T-helper 2 cell treated with Interferon-gamma antibody and Interleukin-4, amounts not matched to agents 5 μg/mL and 100 μg/mL, for 36 hours (primary cell): ENCODE measurements at places on chromosomes 16 and 17.
A peak's percentile ranks its signal among the peaks of the same experiment; 100 is the strongest.

DNA sequence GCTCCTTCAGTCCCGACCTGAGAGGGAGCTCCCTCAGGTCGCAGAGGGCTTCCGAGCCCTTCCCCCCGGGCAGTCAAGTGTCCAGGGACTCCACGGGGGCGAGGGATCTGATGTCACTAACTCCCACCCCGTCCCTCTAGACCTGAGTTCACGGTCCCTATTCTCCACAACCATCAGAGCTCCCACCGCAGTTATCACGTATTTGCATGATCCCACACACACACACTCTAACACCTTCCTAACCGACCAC, 3.7 kb upstream of the PER1 start:
- peaks cover 55% of the 10 kb centered on the region for H3K4me1 ChIP-seq
- no peaks in the 10 kb centered on the region for H3K27me3 ChIP-seq
- no peak overlapping the region for H3K27ac ChIP-seq
- peaks cover 22% of the 10 kb centered on the region for H3K36me3 ChIP-seq
- H3K4me3 ChIP-seq, result no peak overlapping the region

DNA sequence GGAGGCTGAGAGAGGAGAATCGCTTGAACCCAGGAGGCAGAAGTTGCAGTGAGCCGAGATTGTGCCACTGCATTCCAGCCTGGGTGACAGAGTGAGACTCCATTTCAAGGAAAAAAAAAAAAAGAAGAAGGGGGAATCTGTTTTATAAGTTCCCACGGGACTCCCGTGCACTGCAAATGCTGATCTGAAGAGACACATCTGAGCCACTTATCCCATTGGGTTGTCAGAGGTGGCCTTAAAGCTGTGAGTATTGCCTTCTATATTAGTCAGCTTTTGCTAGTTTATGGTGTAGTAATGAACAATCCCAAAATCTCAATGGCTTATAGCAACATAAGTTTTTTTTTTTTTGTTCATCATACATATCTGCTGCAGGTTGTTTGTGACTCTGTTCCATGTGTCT, 82.8 kb downstream of the MRM1 start:
- H3K4me1 ChIP-seq, result no peaks in the 10 kb centered on the region
- H3K27me3 ChIP-seq, result no peaks in the 10 kb centered on the region
- no peak overlapping the region for H3K4me3 ChIP-seq
- no peaks in the 10 kb centered on the region for H3K36me3 ChIP-seq

DNA sequence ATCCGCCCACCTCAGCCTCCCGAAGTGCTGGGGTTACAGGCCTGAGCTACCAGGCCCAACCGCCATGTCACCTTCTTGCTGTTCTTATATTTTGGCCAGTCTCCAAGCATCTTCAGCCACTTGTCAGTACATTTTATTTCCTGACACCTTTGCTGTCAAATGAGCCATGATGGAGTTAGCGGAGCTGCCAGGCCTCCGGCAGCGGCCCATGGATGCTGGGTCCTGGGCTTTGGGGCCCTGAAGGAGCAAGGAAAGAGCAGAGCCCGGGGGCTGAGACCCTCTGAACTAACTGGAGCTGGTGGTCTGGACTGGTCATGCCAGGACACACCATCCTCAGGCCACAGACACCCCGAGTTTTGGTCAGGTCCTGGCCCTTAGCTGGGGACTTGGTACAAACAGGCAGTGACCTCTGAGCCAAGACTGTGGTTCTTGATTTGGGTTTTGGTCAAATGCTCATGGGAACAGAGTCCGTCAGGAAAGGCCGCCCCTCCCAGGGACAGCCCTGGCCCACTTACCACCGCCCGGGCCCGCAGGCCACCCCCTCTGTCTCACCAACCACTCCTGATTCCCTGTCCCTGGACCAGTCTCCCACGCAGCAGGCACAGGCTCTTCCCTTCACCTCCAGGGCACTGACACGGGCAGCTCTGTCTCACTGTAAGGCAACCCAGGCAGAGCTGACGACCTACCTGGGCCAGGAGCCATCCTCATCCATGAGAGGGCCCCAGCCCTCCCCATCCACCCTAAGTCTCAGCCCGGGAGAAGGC, 42.0 kb downstream of the TNFRSF13B start:
- H3K4me3 ChIP-seq, result no peak overlapping the region
- no peak overlapping the region for H3K27ac ChIP-seq
- no peaks in the 10 kb centered on the region for H3K27me3 ChIP-seq
- no peaks in the 10 kb centered on the region for H3K36me3 ChIP-seq

- peaks cover 20% of the 10 kb centered on the region for H3K27me3 ChIP-seq
- no peak overlapping the region for H3K4me3 ChIP-seq
- H3K27ac ChIP-seq, result no peak overlapping the region
- no peaks in the 10 kb centered on the region for H3K36me3 ChIP-seq
- no peak for DNase-seq
These were observed 148.8 kb downstream of the ENGASE start for GRCh38 chr17:79223471-79223870.

DNA sequence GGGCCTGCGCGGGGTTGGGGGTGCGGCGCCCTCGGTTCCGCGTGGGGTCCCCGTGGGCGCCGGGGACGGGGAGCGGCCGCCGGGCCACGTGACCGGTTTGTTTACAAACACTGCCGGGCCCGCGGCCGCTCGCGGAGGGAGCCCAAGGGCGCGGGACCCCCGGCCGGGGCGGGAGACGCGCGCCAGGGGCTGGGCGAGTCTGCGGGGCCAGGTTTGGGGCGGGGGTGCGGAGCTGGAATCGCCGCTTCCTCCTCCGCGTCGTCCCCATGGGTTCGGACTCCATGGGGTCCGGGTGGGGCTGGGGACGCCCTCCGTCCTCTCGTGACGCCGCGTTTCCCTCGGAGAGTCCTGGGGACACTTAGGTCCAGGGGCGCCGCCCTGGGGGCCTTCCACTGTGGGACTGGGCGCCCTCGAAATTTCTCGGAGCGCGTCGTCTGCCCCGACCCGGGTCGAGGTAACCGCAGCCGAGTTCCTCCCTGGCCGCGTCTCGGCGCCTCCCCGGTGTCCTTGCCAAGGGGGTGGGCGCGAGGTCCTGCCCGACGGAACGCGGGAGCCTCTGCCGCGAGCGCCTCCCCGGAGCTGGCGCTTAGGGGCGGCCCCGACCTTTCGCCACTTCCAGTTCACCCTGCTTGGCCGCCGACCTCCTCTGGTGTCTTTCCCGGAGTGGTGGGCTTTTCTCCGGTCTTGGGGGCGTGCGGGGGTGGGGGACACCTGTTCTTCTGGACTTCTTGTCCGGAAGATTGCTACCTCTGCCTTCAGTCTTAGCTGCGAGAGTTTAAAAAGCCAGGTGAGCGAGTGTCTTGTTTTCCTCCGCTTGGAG, 684 bp downstream of the YPEL2 start:
- peak overlapping the region; percentile 67 for H3K27ac ChIP-seq
- peaks cover 15% of the 10 kb centered on the region for H3K27me3 ChIP-seq
- H3K4me1 ChIP-seq, result peaks cover 49% of the 10 kb centered on the region
- peak; percentile 28 for DNase-seq
- no peaks in the 10 kb centered on the region for H3K36me3 ChIP-seq

DNA sequence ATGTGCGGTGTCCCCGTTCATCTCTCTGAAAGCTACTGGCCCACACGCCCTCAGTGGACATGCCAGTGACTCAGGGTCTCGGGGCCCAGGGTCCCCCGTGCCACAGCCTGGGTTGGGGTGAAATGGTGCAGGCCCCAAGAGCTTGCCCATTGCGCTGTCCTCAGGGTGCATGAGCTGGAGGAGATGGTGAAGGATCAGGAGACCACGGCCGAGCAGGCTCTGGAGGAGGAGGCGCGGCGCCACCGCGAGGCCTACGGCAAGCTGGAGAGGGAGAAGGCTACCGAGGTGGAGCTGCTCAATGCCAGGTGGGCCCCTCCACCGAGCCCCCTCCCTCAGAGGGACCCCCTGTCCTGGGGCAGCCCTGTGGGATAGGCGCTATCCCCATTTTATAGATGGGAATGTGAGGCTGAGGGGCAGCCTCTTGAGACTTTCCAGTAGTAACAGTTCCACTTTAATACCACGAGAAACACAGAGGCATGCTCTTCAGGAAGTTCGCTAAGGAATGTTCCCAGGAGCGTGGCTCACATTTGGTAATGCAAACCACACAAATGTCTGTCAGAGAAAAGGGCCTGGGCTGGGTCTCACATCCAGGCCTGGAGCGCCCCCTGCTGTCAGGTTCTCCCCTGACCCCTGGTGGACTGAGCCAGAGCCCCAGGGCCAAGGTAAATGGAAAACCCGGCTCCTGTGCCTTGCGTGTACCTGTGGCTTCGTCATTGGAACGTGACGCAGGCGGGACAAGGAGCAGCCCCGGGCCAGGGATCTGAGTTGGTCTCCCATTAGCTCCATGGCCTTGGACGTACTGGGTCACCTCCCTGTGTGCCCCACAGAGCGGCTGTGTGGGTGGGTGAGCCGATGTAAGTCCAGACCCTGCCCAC, 133.7 kb downstream of the RAB11FIP4 start:
- no peaks in the 10 kb centered on the region for H3K4me1 ChIP-seq
- DNase-seq, result peak; percentile 70

DNA sequence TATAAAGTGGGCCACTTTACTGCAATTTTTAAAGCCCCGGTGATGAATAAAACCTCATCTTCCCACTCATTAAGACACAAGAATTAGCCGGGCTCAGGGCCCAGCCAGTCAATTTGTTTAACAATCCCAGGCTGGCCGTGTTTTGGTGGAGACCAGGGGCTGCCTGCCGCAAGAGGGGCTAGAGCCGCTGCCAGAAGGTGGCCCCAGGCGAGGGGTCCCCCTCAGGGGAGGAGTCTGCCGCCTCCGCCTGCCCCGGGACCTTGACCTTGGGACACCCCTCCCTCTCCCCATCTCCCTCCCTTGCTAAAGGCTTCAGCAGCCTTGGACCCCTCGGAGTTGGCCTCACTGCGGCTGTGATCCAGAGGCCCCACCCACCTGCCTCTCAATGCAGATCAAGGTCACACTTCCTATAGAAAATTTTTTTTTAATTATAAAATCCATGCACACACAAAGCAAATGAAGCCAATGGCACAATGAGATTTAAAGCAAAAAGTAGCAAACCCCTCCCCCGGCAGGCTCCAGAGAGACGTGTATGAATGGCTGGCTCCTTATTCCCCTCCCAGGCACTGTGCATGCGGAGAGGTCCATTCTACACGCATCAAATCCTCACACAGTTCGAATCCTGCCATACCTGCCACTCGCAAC, 23.0 kb upstream of the SLC38A10 start:
- H3K27me3 ChIP-seq, result no peaks in the 10 kb centered on the region
- H3K27ac ChIP-seq, result no peak overlapping the region
- no peaks in the 10 kb centered on the region for H3K4me1 ChIP-seq
- no peak overlapping the region for H3K4me3 ChIP-seq

GRCh38 chr17:71849783-71850768, 270.7 kb upstream of the SOX9 start:
- H3K4me3 ChIP-seq, result no peak overlapping the region
- no peak overlapping the region for H3K27ac ChIP-seq
- no peaks in the 10 kb centered on the region for H3K36me3 ChIP-seq
- no peaks in the 10 kb centered on the region for H3K4me1 ChIP-seq

DNA sequence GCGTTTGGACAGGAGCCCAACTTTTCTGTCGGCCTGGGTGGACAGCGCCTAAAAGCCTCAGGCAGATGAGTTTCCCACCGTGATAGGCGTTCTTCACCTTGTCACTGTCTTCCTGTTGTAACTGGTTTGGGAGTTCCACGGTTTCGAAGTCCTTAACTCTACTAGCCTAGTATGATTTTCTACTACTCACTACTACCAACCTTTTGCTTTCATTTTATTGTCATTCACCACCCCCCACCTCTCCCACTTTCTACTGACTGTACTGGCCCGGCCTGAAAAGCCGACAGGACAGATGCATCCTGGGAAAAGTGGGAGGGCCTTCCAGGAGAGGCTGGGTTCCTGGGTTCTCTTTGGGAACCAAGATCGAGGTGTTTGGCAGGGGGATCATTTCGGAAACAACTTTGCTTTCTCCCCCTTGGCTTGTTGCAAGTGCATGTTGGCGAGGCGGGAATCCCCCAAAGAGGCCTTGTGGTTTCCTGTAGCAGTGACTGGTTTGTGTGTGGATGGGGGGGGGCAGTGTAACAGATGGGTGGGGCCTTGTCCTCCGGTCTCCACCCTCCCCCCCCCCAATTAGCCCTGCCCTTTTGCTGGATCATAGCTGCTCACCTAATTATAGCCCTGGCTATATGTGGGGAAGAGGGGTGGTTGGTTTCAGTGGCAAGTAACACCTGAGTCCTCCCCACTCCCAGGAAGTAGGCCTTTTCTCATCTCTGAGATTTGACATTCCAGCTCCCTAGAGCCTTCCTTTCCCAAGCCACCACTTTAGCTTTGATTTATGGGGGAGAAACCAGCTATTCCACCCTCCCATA, 1.4 kb downstream of the EIF5A start:
- DNase-seq, result peak; percentile 82
- peaks cover 3% of the 10 kb centered on the region for H3K27me3 ChIP-seq
- peak overlapping the region; percentile 88 for H3K4me3 ChIP-seq
- peaks cover 42% of the 10 kb centered on the region for H3K4me1 ChIP-seq
- peak overlapping the region; percentile 95 for H3K27ac ChIP-seq

GRCh38 chr17:66966704-66967418, 2.4 kb downstream of the CACNG4 start:
- no peaks in the 10 kb centered on the region for H3K36me3 ChIP-seq
- H3K4me3 ChIP-seq, result peak overlapping the region; percentile 54
- H3K4me1 ChIP-seq, result peaks cover 2% of the 10 kb centered on the region
- H3K27me3 ChIP-seq, result peaks cover 64% of the 10 kb centered on the region

GRCh38 chr17:27338536-27338985, 44.6 kb downstream of the WSB1 start:
- H3K27me3 ChIP-seq, result no peaks in the 10 kb centered on the region
- no peak overlapping the region for H3K27ac ChIP-seq
- DNase-seq, result no peak
- H3K4me3 ChIP-seq, result no peak overlapping the region
- H3K4me1 ChIP-seq, result peaks cover 10% of the 10 kb centered on the region

DNA sequence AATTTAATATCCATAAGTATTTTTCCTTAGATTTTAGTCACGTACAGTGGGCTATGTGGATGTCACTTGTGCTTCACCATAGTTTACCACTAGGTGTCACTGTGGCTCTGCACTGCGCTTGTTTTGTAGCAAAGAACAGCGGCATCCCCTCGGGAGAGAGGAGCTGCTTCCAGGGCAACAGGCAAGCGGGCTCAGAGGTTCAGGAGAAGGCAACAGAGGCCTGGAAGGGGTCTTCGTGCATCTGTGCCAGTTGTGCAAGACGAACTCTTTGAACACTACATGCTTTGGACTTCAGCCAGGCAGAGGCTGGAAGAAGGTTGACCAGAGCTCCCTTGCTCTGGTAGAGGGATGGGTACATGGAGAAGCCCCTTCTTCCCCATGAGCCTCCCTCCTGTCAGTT, 20.6 kb downstream of the CYB561 start:
- H3K27me3 ChIP-seq, result peaks cover 14% of the 10 kb centered on the region
- peaks cover 27% of the 10 kb centered on the region for H3K4me1 ChIP-seq
- H3K4me3 ChIP-seq, result no peak overlapping the region
- H3K36me3 ChIP-seq, result no peaks in the 10 kb centered on the region
- no peak overlapping the region for H3K27ac ChIP-seq
- peak; percentile 49 for DNase-seq

GRCh38 chr17:59527931-59528330, 37.5 kb upstream of the DHX40 start:
- H3K27ac ChIP-seq, result no peak overlapping the region
- H3K27me3 ChIP-seq, result peaks cover 21% of the 10 kb centered on the region
- DNase-seq, result no peak
- H3K36me3 ChIP-seq, result no peaks in the 10 kb centered on the region
- no peaks in the 10 kb centered on the region for H3K4me1 ChIP-seq
